ENCODE measurements at places on chromosomes 11 and 22.

DNA sequence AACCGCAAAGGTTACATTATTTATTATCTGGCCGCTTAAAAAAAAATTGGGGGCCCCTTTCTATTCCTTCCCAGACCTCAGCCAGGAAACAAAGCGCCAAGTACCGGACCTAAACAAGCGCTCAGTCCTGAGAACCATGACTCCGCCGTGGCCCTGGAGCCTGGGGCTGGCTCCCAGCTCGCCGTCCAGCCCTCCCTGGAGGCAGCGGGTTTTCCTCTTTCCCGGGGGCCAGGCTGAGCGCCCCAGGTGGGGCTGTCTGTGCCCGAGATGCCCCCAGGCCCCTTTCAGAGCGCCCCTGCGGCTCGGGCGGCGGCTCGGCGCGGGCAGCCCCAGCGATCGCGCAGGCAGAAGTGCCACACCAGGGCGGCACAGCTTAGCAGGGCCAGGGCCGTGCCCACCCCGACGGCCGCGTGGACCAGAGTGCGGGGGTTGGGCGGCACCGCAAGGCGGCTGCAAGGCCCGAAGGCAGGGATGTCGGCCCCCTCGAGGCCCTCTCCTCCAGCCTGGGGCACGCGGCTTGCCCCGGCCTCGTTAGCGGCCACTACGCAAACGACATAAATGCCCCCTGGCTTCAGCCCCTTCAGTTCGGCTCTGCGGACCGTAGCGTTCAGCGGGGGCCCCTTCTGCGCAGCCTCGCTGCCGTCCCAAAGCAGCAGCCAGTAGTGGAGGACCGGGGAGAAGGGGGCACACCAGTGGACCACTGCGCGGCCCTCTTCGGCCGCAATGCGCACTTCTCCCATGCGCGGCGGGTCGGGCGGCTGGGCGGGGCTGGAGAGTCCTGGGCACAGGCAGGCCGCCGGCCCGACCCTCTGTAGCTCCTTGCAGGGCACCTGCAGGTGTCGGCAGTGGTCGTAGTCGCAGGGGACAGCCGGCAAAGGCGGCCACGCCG, 1.6 kb downstream of the LRRN4CL start:
- DNase-seq, result no peak

GRCh38 chr22:28443526-28443876, 236.1 kb downstream of the TTC28 start:
- peak; percentile 71 for DNase-seq

- no peak for DNase-seq
Measured at GRCh38 chr11:120185706-120186455, 25.0 kb upstream of the OAF start.

DNA sequence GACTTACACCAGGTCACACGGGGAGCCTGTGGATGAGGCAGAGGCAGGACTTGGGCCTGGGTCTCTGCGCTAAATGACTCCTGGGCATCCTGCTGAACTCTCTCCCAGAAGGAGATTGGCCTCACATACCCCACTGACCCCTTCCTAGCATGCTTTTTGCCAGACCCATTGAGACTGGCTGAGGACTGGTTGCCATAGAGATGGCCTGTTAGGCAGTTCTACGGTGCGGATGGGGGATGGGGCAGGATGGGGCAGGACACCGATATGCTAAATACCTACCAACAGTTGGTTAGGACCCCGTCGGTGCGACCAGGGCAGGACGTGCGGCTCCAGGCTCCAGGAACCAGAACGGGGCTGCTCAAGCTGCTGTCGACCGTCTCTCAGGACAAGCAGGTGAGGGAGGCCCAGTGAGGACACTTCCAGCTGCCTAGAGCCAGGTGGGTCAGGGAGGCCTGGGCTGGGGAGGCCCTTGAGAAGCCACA, at the start of gene TSGA10IP:
Gene TSGA10IP, plus strand, starts transcription at position 51 of the 482 bp plus-strand sequence. Its CDS starts 196 bp downstream, at position 247.
- no peak for DNase-seq

- no peak for DNase-seq
Measured at GRCh38 chr22:44816141-44816540, 63.8 kb downstream of the ARHGAP8 start.

DNA sequence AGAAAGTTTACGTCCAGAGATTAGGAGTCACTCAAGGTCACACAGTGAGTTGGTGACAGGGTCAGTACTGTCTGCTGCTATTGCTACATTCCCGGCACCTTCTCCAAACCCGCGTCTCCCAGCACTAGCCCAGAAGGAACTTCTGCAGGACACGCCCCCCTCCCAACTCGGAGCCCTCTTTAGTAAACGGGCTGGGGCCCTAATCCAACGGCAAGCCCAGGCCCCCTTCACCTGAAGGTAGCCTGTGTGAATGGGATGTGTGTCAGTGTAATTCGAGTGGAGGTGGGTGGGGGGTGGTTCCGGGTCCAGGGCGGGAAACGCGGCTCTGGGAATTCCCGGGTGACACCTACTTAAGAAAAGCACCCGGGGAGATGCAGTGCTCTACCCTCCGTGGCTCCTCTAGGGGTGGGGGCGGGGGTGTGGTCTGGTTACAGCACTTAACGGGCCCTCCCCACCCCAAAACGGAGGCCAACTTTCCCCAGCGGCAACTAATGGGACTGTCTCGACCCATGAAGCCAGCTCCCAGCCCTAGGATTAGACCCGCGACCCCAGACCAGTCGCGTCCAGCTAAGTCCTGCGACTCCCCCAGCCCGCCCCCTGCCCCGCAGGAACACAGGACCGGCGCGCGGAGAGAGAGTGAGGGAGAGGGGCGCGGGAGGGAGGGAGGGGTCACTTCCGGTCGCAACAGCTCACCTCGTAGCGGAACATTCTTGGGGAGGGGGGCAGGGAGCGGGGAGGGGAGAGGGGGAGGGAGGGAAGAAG, 468 bp downstream of the PATL1 start:
- no peak for DNase-seq

GRCh38 chr11:130118165-130118564, 41.4 kb upstream of the ST14 start:
- no peak for DNase-seq
